ENCODE measurements at places on chromosomes 16 and 17.

DNA sequence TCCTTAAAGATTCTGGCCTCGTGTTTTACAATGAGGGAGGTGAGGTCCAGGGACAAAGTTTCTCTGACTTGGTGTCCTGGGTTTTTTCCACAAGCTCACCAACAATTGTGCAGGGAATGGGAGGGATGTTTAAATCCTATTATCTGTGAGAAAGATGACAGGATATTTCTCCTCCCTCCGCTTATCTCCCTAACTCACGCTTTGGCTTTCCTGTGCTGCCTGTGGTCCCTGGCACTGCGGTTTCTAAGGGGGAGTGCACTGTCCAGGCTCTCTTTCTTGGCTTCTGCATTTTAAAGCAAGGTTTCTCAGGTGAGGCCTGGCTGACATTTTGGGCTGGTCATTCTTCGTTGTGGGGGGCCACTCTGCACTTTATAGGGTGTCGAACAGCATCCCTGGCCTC lies 16.4 kb downstream of the GGA3 start:
- no peak for DNase-seq

GRCh38 chr17:17752821-17753321 lies 71.6 kb downstream of the RAI1 start:
- no peak for DNase-seq

DNA sequence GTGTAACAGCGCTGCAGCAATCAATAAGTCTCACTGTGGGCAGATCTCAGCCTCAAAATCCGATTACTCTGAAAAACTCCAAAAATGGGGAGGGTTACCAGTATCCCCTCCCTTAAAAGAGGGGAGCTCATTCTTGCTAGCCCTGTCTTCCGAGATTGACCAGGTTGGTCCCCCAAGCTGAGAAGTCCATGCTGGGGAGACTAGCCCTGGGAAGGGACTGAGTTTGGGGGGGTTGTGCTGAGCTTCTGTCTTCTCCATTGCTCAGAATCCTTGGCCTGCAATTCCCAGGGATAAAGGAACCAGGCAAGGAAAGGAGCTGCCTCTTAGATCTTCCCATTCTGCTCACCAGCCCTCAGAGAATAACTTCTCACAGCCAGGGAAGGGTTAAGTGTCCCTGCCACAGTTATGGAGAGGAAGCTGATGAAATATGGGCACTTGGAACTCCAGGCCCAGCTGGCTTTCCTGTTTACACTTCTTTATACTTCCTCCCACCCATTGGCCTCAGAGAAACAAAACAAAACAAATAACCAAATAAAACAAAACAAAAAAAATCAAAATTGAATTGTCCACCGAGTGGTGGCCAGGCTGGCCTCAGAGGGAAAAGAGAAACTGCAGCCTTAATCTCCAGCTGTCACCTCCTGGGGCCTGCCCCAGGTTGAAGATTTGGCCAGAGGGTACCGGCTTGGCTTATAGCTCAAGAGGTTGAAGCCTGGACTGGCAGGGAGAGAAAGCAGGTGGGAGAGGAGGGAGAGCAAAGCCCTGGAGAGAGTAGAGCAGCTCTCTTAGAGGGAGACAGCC lies 2.6 kb downstream of the HOXB3 start:
- DNase-seq: no peak

DNA sequence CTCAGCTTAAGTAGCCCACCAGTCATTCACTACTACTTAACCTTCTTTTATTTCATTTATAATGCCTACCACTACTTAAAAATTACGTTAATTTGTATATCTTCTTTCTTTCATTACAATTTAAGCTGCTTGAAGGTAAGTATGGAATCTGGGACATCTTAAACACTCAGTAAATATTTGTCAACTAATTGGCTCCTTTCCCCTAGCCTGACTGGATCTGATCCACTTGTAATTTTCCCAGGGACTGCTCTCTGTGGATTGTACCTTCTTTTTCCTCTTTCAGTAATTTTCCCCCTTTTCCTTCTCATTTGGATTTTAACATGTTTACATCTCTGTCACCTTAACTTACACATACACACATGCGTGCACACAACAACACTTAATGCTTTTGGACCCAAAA lies 152.4 kb upstream of the RBL2 start:
- no peak for DNase-seq

GRCh38 chr16:17887963-17888362 lies 417.2 kb upstream of the XYLT1 start:
- DNase-seq: no peak

DNA sequence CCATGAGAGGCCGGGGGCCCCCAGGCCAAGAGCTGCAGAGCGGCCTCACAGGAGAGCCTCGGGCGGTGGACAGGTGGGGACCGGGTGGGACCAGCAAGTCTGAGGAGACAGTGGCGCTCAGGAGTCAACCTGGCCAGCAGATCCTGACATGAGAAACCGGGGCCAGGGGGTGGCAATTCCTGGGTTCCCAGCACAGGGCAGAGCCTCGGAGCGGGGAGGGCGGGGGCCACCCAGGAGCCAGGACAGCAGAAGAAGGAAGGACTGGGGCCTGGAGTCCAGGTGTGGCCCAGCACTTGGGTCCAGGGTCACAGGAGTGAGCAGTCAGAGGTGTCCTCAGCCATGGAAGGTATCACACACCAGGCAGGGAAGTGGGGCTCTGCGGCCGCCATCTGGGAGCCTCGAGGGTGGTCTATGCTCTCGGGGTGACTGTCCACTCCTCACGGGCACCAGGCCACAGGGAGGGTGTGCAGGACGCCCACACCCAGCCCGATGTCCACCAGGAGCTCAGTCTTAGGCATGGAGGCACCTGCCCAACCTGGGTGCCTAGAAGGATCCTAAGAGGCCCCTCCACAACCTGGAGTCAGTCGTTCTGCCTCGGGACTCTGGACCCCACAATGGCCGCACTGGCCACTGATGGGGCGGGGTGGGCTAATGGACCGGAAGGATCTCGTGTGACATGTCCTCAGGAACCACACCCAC lies 29.1 kb downstream of the PIEZO1 start:
- DNase-seq: no peak

- no peak for DNase-seq
Observed at GRCh38 chr17:31446195-31446967, 54.9 kb downstream of the RAB11FIP4 start.

DNA sequence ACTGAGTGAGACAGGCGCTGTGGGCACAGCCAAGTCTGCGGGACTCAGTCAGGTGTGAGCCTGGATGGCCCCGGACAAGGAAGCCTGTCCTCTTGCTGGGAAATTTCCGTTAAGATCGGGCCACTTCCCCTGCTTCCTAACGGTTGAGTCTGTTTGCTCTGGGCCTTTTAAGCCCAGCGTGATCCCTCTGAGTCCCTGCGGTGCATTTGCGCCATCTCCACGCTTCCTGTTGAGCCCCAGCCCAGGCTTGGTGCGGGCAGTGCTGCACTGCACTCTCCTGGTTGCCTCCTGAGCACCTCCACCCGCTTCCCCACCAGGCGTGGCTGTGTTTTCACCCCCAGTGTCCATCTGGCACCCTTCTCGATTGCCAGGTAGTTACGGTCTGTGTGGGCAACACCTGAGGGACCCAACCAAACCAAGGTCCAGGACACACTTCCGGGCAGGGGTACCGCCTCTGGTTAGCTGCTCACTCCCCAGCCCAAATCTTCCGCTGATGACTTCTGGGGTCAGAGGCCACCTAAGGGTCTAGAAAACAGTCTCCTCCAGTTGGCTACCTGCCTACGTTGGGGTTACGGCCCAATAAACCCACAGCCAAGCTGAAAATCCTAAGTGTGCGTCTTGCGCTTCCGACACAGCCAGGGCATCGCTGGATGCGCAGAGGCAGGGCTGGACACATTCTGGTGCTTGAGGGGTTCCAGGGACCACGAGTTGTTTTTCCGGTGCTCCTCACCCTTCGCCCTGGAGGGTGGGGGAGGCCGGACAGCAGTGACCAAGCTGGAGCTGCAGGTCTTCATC lies 1.4 kb upstream of the SLC25A10 start:
- DNase-seq: no peak

DNA sequence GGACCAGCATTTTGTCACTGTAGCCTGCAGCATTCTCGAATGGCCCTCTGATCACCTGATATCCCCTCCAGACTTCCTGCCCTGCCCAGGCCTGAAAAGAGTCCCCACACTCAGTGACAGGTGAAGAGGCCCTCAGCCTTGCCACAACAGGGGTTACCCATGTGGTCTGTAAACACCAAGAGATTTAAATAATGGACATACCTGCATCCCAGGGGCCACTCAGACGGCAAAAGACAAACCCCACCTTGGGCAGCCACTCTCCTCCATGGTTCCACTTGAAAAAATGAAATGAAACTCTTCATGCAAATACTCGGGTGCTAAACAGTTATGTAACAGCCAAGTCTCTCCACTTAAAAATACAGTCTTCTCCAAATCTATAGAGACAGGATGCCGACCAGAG lies 22.9 kb upstream of the PECAM1 start:
- no peak for DNase-seq

DNA sequence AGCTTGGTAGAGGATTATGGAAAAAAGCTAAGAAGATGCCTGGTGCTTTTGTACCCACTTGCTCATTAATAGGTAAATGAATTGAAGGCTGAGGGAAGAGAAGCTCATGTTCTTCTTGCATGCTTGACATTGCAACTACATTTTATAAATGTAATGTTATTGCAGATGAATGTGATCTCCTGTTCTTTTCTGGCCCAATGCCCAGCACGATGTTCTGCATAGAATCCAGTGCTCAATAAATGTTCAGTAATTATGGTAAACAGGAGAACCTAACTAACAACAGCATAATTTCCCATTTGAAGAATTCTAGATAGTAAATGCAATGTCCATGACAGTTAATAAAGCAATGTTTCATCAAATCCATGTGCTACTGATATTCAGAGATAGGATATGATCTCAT lies 638.2 kb upstream of the SOX9 start:
- DNase-seq: no peak

DNA sequence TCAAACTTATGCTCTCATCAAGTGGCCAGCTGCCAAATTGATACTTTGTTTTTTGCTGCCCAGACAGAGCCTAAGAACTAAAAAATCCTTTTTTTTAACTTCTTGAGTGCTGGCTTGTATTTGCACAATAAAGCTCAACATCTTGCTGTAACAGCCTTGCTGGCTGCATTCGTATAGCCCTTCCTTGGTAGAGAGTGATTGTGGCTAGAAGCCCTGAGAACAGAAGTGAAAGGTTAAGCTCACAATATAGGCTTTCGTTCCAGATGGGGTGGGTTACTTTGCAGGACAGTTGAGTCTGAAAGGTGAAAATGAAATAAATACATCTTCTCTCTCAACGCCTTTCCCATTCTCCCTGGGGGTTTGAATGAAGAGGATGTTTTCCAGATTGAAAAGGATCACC lies 278.8 kb downstream of the HS3ST3B1 start:
- no peak for DNase-seq

DNA sequence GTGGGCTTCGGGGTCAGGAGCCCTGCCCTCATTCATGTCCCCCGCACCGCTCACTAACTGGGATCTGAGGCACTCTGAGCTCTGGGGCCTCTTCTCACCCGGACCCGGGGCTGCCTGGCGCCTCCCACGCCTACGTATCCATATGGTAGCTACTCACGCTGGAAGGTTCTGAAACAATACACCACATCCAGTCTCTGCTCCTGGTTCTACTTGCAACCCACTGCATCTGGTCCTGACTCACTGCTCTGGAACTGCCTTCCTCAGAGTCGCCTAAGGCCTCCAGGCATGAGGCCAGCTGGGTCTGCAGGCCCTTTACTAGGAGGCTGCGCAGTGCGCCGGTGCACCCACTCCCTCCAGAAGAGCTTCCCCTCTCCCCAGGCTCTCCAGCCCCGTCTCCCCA lies 18.1 kb downstream of the USP36 start:
- DNase-seq: no peak
